Stimulated activated CD8-positive, alpha-beta memory T cell treated with anti-CD3 and anti-CD28 coated beads, Interleukin-15, amount 100 ng/mL, for 48 hours (primary cell): ENCODE measurements at places on chromosomes 2 and 18.
A peak's percentile ranks its signal among the peaks of the same experiment; 100 is the strongest.

GRCh38 chr18:48548011-48548771 is 9.4 kb downstream of the CTIF start:
- DNase-seq, result no peak

- no peak for DNase-seq
Measured at GRCh38 chr18:58975781-58976180, 111.1 kb downstream of the ZNF532 start.

- no peak for DNase-seq
Measured at GRCh38 chr18:79471046-79471445, 75.3 kb downstream of the NFATC1 start.

DNA sequence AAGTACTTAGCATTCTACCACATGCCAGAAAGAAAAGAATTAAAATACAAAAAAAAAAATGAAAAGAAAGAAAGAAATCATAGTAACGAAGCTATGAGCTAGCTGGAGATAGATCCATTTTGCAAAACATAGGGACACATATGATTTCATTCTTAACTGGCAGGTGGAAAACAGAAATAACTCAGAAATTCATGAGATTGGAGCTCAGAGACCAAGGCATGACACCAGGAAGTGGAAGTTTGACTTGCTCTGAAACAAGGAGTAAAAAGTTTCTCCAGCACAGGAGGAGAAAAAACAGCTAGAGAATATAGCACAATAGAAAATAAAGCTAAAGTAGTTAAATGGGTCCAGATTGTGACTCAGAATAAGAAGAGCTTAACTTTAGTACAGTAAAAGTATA is 278.1 kb downstream of the ZEB2 start:
- no peak for DNase-seq

DNA sequence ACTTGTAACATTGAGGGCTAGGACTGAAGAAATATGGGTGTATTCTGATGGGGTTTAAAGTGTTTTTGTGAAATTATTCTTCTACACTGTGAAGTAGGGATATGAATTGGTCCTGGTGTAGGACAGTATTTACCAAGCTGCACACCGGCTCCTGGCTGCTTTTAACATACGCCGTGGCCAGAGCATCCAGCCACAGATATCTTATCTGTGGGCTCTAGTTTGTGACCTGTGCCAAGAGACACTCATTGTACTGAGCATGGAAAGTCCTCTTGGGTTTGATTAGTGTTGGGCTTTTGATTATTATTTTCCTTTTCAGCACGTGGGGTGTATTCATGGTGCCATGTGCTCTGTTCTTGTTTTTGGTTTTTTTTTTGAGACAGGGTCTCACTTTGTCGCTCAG is 8.0 kb downstream of the USP39 start:
- DNase-seq, result no peak

- DNase-seq, result no peak
Measured at GRCh38 chr2:181036445-181036844, 56.0 kb downstream of the UBE2E3 start.

DNA sequence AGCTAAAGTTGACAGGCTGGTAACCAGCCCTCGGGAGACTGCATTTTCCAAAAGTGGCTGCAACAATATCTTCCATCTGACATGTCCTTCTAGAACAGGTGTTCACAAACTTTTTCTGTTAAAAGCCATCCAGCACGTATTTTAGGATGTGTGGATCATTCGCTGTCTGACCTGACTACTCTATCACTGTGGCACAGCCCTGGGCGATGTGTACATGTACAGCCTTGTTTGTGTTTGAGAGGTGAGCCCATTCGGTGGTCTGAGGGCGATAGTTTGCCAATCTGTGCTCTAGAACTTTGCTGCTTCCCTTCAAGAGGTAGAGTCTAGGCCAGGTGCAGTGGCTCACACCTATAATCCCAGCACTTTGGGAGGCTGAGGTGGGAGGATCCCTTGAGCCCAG is 166.2 kb downstream of the TGIF1 start:
- DNase-seq, result no peak

DNA sequence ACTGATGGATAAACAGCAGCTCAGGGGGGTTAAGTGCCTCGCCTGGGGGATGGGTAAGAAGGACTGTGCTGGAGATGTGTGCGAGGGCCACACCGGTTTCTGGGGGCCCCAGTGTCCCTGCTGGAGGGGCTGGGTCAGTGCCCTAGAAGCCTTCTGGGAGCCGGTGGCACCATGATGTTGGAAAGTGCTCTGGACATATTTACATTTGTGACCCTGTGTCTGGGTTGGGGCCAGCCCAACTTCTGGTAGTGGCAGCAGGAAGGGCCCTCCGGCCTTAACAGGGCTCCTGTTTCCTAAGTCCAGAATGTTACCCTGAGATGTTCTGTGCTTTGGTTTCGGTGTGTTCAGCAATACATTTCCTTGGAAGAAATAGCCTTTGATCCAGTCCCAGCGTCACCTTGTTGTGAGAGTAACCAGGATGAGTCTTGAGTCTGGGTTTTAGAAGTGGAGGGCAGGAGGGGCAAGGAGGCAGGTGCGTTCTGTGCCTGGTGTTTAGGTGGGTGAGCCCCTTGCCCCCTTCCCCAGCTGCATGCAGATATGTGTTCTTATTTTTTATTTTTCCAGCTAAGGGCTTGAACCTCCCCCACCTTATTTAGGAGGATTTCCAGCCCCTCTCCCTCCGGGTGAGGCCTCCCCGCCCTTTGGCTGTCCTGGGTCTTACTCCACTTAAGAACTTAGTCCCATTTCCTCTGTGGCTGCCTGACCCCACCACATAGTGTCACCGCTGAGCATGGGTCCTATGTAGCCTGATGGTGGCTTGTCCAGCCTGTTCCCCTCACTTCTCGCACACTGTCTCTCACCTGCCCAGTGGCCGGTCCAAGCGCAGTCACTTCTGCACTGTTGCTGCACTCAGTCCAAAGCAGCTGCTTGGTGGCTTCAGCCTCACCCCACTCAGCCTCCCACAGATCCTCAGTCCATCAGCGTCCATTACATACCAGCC is 132.7 kb upstream of the HS6ST1 start:
- no peak for DNase-seq

DNA sequence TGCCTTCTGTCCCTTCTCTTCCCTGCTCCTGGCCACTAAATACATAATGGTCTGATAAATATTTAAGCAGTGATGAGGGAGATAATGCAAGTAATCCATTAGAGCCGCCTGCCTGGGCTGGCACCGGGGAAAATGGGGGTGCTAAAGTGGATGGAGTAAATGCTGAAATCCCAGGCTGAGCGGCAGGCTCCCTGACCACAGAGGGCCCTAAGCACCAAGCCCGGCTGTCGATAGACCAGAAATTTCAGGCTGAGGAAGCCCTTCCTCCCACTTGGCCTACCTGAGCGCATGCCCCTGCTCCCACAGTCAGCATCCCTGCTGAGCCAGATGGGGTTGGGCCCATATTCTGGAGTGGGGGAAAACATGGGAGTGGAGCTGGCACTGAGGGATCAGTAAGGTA is 197.5 kb upstream of the SKOR2 start:
- DNase-seq, result no peak

- DNase-seq, result no peak
Measured at GRCh38 chr2:191246820-191247380, 1.7 kb downstream of the MYO1B start.

DNA sequence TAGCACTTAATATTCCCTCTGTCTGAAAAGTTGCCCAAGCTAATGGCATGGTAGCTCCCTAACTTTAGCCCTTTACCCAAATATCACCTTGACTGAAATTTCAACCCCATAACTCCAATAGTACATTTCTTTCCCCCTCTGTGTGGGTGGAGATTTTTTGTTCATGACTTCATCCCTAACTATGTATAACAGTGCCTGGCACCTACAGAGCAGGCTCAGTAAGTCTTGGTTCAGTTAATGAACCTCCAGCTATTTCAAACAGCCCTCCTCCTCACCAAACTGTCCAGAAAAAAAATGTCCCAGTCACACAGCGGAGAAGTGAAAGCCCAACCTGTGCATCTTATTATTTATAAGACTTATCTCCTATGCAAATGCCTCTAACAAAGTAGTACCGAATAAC is 18.6 kb downstream of the BUB1 start:
- no peak for DNase-seq

GRCh38 chr18:9079818-9080528 is 22.5 kb upstream of the NDUFV2 start:
- DNase-seq, result no peak

DNA sequence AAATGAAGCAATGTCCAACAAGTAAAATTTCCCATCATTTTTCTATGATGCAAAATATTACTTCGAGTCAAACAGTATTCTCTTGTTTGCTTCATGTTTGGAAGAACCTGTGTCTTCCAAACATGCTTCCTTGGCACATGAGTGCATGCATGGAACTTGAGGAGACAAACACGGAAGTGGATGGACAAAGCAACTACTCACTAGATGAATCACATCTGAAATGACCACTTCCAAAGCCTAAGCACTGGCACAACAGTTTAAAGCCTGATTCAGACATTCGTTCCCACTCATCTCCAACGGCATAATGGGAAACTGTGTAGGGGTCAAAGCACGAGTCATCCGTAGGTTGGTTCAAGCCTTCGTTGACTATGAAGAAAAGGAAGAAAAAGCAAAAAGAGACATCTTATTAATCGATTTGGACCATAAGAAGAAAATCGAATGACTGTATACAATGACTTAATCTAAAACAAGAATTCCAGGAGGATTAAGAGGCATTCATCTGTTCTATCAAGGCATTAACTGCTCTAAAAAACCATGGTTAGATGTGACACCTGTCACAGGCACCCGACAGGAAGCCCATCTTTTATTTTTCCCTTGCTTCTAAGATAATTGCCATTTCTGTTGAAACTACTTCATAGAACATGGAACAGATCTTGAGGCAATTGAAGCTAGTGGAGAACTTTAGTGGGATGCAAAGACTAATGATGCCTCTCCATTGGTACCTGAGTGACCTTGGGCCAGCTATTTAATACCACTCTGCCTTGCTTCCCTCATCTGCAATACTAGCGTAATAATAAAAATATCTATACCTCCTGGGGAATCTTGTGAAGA is 56.0 kb downstream of the ATIC start:
- no peak for DNase-seq

DNA sequence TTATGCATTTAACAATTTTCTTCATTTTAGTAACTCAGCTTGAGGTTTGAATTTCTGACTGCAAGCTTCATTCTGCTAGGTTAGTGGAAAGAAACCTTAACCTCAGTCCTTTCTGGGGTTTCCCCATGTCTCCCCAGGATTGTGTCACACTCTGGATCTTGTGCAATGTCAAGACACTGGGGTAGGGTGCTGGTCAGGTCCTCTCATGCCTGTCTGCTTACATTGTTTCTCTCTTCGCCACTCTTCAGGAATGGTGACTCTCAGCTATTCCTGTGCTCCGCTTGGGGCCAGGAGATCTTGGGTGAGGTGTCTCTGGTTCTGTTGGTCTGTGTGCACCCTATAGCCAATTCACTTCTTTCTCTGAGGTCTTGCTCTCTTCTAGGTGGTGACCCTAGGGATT is 23.9 kb downstream of the CTLA4 start:
- peak; percentile 67 for DNase-seq
